ENCODE measurements at places on chromosomes 2 and 18.

DNA sequence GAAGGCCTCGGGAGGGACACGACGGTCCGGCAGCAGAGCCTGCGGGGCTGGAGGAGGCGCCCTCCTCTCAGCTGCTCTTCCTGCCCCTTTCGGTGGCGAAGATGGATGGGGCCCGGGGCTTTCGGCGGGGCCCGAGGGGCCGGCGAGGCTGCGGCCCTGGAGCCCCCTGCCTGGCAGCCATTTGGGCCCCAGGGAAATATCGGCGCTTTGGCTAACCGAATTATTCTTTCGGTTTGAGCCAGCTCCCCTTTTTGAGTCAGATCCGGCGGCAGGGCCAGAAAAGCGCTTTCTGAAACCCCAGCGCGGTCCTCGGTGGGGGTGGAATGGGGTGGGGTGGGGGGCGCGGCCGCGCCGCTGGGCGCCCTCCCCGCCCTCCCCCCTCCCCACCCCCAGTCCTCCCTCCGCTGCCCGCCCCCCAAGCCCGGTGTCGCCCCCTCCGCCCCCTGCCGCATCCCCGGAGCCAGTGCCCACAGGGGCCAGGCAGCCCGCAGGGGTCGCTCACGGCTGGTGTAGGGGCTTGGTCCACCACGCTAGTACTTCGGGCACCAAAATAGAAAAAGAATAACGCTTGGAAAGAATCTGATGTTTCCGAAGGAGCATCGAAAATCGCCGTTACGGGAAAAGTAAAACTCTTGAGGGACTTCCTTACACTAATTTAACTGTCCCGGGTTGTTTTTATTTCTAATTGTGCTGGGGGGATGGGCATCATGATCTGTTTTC is 9.1 kb upstream of the ARID5A start:
- peak; percentile 66 for DNase-seq

DNA sequence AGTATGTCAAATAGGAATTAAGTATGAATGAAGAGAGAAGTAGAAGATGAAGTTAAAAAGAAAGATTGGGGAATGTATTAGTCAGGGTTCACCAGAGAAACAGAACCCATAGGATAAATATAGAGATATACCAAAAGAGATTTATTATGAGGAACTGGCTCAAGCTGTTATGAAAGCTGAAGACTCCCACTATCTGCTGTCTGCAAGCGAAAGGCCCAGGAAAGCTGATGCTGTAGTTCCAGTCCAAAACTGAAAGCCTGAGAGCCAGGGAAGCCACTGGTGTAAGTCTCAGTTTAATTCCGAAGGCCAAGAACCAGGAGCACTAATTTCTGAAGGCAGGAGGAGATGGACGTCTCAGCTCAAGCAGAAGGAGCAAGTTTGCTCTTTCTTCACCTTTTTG is 200.9 kb upstream of the FN1 start:
- no peak for DNase-seq

DNA sequence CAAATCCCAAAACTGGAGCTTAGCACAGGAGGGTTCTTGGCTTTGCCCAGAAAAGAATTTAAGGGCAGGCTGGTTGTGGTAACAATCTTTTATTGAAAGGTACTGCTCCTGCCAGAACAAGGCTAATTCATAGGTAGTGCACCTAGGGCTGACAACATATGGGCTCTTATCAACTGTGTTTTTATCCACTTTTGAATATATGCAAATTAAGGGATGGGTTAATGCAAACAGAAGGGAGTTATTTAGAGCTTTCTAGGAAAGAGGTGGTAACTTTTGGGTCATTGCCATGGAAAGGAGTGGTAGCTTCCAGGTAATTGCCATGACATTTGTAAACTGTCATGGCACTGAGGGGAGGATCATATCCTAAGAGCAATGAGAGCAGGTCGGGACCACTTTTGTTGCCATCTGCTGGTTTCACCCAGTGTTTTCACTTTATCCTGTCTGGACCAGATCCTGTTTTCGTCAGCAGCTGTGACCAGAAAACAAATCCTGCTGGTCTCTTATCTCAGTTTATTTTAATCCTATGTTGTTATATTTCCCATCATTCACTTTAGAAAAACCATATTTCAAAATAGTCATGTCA is 981 bp downstream of the C2orf66 start:
- no peak for DNase-seq

GRCh38 chr18:77020561-77020960 is 112.0 kb downstream of the MBP start:
- no peak for DNase-seq

DNA sequence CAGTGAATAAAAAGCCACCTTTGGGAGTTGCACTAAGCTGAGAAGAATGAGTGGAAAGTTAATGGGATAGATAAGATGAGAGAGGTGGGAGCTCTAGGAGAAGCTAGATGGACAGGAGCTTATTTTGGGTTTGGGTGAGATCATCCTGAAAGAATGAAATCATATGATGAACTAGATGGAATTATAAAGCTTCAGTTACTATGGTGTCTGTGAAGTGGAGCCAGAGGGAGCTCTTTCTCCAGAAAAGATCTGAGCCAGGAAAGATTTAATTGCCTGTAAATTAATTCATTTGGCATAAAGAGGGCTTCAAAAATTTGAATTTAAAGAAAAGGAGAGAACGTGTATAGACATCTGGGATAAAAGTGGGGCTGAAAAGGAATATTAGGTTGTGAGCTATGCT is 10.3 kb downstream of the DNAH6 start:
- DNase-seq, result no peak

DNA sequence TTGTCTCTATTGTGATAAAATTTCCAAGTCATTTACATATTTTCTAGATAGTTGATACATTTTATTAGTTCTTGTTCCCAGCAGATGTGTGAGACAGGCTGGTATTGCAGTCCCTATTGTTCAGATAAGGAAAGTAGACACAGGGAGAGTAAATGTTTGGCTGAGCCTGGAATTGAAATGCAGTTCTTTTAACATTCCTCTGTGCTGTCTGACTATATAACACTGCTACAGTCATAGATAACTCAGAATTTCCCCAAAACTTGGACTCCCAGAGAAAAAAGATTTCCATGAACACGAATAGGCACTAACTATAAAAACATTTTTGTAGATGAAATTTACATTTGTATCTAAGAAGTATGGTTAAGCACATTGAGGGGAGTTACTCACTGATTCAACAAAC is 71.4 kb downstream of the PLCL1 start:
- no peak for DNase-seq

DNA sequence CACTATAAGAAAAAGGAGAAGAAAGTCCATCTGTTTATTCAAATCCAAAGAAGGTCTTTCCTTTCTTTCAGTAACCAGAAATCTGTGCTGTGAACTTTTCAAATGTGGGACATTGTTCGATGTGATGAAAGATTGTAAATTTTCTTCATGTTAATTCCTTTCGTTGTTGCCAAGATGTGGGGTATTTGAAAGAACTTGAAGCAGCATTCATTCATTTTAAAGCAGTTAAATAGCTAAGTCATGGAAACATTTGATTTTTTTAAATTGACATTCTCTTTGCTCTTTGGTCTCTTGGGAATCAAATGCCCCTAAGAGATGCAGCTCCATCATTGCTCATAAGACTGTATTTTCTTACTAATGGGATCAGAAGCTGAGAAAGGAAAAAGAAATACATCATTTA is 93.7 kb upstream of the EHBP1 start:
- no peak for DNase-seq

GRCh38 chr2:197281421-197281820 is 29.2 kb downstream of the ANKRD44 start:
- DNase-seq, result no peak

DNA sequence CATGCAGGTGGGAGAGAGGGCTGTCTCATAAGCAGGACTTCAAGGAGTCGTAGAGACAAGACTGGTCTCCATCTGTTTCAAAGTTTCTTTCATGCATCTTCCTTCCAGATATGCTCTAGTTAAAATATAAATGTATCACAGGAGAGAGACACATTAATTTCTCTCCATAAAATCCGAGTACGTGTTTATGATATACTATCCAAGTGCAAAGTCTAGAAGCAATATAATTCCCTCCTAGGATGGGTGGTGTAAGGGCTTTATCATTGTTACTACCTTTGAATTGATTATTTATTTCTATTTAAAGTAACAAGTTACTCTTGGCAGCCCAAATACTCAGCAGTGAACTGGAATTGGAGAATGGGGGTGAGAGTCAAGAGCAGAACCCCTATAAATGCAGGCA is 172.3 kb downstream of the LRRTM1 start:
- DNase-seq, result no peak

- DNase-seq, result no peak
Measured at GRCh38 chr2:181764095-181764963, 84.0 kb upstream of the NEUROD1 start.

DNA sequence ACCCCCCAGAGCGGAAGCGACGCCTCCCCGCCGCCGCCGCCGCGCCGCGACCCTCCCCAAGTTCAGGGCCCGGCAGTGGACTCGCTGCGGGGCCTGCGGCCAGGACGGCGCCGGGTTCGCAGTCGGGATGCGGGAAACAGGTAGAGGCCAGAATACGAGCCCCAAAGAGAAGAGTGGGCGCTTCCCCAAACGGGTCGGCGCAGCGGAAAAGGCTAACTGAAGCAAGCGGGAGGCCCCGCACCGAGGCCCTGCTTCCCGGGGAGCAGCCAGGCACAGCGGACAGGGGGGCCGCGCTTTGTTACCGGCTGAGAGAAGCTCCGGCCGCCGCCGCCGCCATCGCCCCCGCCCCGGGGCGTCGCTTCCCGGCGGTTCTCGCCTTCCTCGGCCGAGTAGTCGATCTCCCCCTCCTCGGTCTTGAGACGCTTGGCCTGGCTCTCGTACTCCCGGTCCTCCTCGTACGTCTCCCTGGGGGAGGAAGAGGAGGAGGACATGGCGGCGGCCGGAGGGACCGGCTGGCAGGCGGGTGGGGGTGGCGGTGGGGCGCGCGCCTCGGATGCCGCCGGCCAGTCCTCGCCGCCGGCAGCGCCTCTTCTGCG is 494 bp downstream of the HNRNPLL start:
- DNase-seq, result peak; percentile 71

DNA sequence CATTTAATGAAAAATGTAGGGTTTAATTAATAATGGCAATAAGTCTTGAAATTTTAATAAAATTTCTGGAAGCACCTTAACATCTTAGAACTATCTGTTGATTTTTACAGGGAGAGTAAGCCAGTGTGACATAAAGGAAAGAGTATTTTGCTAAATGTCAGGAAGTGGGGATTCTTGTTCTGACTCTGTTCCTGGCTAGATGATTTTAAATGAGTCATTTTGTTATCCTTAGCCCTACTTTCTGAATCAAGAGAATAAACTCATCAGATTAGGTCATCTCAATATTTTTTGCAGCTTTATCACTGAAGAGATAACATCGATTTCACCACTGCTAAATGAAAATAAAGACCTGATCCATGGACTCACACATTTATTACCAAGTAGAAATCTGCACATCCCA is 377.5 kb upstream of the CYRIA start:
- no peak for DNase-seq

GRCh38 chr2:200765139-200765951 is 46.4 kb upstream of the BZW1 start:
- DNase-seq, result no peak

DNA sequence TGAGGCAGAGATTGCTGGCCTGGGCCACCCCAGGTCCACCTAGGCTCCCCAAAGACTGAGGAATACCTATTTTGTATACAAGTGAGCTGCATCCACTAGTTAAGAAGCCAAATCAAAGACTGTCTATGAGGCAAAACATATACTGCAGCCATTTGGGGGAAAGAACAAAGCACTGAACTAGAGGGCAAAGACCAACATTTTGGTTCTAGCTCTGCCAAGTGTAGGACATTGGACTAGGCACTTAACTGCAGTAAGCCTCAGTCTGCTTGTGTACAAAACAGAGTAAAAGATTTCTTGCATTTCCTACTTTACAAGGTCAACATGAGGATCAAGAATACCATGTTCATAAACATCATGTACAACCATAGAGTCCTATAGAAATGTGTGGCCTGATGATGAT is 94.8 kb upstream of the CYP1B1 start:
- no peak for DNase-seq
